ENCODE measurements at places on chromosomes 2 and 18. TPM values are rescaled to one million over a fixed set of nuclear protein-coding genes. Genes with fewer than 3 reads are reported as not detected.
A peak's percentile ranks its signal among the peaks of the same experiment; 100 is the strongest.

DNA sequence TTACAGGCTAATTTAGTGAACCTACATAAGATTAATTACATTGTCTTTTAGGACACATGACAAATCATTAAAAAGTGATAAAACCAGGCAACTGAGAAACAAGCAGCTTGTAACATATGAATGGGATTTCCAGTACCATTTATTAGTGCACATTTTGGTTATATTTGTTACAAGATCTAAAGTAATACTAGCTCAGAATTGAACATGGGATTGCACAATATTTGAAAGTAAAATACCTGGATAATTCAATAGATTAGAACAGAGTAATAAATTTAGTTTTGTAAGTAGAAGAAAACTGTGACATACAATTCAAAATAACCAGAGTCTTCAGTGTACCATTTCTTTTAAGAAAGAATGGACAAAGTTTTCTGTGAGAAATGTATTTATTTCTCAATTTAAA is 1400.7 kb upstream of the ACVR2A start:
- DNase-seq: no peak

GRCh38 chr2:98769784-98770183 is 38.9 kb upstream of the MGAT4A start:
- DNase-seq: no peak

GRCh38 chr18:5237723-5238370 is 40.8 kb upstream of the AKAIN1 start:
- DNase-seq: peak; percentile 73

- no peak for DNase-seq
These were observed 617.3 kb upstream of the REG3G start for GRCh38 chr2:78407960-78408794.

DNA sequence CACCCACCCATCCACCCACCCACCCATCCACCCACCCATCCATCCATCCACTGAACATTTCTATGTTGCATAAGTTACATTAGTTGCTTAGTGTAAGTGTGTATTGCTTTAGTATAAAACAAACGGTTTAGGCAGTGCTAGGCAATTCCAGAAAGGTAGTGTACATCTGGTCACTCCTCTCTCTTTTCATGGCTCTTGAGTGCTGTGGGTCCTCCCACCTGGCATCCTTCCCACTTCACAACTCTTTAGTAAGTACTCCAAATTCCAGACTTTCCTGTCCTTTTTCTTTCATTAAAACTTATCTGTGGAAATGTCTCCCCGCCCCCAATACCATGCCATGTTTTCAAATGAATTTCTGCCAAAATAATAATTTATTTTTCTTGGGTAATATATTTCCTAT is 122.5 kb downstream of the PLEKHM3 start:
- no peak for DNase-seq

- no peak for DNase-seq
These were observed 54.7 kb downstream of the ARHGAP15 start for GRCh38 chr2:143183804-143184463.

- no peak for DNase-seq
These were observed 196.0 kb downstream of the LDLRAD4 start for GRCh38 chr18:13414521-13414920.

DNA sequence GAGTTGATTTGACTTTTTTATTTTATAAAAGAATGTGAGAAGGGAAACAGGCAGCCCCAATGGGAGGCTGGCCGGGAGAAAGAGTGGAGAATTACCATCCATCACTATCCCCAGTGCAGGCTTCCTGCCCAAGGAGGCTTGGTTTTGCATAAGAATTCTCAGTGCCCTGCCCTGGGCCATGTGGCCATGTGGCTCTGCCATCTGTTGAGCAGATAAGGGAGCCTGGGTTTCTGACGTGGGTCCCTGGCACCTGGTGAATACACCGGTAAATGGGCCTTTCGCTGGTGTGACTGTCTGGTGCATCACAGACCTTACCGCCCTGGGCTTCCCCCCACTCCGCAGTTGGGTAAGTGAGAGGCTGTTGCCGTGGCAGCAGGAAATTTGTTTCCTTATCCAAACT is 54.5 kb upstream of the TMEM163 start:
- DNase-seq: no peak

GRCh38 chr2:8857709-8858108 is 20.3 kb upstream of the KIDINS220 start:
- no peak for DNase-seq

DNA sequence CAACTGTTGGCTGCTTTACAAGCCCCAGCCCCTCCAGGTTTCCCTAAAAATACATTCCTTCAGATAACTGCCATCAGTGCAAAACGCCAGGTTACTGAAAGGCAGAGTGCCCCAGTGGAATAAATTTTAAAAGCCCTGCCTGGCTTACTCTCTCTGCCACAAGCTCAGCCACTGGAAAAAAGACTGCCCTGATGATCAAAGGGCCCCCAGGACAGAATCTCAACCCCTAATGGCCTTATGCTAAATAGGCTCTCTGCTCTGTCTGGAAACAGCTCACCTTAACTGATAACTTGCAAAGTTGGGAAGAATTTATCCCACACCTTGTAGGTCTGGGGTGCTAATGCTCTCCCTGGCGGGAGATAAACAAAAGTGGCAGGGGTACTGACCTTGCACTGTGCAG is 33.9 kb downstream of the CFAP53 start:
- no peak for DNase-seq

- no peak for DNase-seq
These were observed 121.5 kb upstream of the SIX2 start for GRCh38 chr2:45130736-45131135.

DNA sequence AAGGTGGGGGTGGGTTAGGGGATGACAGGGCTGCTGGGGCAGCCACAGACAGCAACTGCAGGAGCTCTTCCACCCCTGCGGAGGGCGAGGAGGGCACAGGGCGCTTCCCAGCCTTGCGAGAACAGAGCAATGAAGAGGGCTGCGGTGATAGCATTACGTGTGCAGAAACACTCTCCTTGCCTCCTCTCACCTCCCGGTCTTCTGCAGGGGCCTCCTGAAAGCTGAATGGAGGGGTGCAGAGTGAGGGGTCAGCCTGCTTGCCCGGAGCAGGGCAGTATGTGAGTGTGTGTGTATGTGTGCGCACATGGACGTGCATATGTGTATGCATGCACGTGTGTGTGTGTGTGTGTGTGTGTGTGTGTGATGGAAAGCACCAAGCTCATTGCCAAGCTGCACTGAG is 29.5 kb upstream of the IL1R2 start:
- DNase-seq: no peak

DNA sequence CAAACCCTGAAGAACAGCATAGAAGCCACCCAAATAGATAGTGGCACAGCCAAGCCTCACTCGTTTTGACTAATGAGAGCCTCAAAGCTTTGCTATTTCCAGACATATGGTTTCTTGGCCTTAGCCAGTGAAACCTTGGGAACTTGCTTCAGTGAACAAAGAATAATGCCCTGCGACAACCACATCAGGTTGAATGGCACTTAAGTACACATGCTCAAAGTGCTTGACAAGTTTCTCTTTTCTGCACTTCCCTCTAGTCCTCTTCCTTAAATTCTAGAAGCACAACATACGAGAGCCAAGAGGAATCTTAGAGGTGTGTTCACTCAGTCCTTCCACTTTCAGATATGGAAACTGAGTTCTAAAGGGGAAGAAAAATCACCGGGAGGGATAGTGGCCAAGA is 258.3 kb downstream of the HAUS1 start:
- no peak for DNase-seq

- no peak for DNase-seq
These were observed 102.2 kb downstream of the DLGAP1 start for GRCh38 chr18:4352746-4353551.

DNA sequence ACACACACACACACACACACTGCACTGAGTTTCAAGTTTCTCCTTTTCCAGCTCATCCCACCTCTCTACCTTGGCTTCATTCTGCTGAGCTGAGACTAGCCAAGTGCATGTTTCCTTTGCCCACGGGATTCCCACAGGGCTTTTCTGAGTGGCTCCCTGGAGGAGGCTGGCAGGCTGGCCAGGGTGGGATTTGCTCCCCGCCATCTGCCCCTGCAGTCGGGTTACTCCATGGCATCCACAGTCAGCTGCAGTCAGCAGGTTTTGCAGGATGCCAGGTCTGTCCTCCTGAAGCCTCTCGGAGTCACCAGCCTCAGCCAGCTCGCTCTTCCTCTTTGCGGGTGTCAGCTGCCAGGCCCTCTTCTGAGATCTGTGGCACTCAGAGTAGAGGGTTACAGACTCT is 783.7 kb upstream of the SOX11 start:
- no peak for DNase-seq

- no peak for DNase-seq
These were observed 13.9 kb downstream of the STAT1 start for GRCh38 chr2:190999949-191000665.

DNA sequence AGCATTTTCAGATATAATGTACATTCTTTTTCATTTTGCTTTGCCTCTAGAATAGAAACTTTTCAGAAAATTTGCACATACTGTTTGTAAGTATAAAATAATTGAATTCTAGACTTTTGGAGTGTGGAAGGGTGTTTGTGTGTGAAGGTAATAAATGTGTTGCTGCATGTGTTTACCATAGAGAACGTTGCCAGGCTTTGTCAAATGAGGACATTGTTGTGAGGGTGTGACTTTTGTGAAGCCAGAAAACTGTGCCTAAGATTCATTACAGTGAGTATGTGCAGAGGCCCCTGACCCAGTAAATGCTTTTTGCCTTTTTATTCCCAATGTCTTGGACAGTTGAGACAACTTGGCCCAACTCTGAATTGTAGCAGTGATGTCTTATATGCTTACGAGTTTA is 30.4 kb upstream of the EPB41L5 start:
- no peak for DNase-seq

- no peak for DNase-seq
These were observed 118.4 kb downstream of the GLI2 start for GRCh38 chr2:120854014-120854620.

SLC20A1 gene
- total RNA-seq: 165 TPM

HTR2B gene
- not detected for total RNA-seq

ZNF396 gene
- 1.2 TPM for total RNA-seq

OR6B3 gene
- not detected for total RNA-seq

MAPK4 gene
- 2.5 TPM for total RNA-seq

RSAD2 gene
- 0.02 TPM for total RNA-seq

TDRD15 gene
- total RNA-seq: not detected

AQP4 gene
- not detected for total RNA-seq

ASPRV1 gene
- 0.12 TPM for total RNA-seq

CPO gene
- not detected for total RNA-seq

ALPG gene
- not detected for total RNA-seq

DNAH6 gene
- 0.06 TPM for total RNA-seq

VWA3B gene
- total RNA-seq: not detected

ARHGAP15 gene
- total RNA-seq: not detected

KYNU gene
- 274 TPM for total RNA-seq

SPDYA gene
- 0.23 TPM for total RNA-seq

ADNP2 gene
- 21.0 TPM for total RNA-seq

Measured in NCI-H460 (cell line).